Glutamatergic neuron (in vitro differentiated cells): ENCODE measurements at places on chromosomes 11 and 22. TPM values are rescaled to one million over a fixed set of nuclear protein-coding genes. Genes with fewer than 3 reads are reported as not detected.
A peak's percentile ranks its signal among the peaks of the same experiment; 100 is the strongest.

- no peak for DNase-seq
These were observed 11.7 kb downstream of the PHRF1 start for GRCh38 chr11:587978-588380.

The MFRP gene
- total RNA-seq, result not detected

GRCh38 chr11:125685228-125685627 is 4.6 kb upstream of the ACRV1 start:
- DNase-seq, result no peak

GRCh38 chr11:110728883-110729282 is 16.6 kb upstream of the ARHGAP20 start:
- no peak for DNase-seq

DNA sequence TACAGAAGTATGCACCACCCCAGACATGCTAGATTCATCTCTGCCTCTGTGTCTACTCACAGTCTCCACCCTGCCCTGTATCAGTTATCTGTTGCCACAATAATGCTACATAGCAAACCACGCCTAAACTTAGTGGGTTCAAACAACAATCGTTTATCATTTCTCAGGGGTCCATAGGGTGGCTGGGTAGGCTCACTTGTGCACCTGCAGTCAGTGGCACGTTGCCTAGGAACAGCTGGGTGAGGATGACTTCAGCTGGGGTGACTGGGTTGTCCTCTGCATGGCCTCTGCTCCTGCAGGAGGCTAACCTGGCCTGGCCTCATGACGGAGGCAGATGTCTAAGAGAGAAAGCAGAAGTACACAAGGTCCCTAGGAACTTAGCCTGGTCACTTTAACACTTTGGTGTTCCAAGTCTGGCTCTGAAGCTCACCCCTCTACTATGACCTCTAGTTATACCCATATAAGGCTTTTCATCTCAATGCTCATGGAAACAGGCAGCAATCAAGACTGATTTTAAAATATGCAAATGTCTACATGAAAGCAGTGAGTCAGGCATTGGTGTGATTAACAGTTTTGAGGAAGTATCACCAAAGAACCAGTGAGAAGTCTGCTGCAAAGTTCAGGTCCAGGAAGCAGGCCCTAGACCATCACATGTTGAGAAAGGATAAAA is 10.7 kb downstream of the OLFML1 start:
- DNase-seq, result no peak

GRCh38 chr11:44525473-44526252 is 39.8 kb upstream of the CD82 start:
- no peak for DNase-seq

- DNase-seq, result no peak
These were observed 8.5 kb downstream of the MRPL16 start for GRCh38 chr11:59801981-59802638.

The DGCR8 gene
- 93.1 TPM for total RNA-seq

DNA sequence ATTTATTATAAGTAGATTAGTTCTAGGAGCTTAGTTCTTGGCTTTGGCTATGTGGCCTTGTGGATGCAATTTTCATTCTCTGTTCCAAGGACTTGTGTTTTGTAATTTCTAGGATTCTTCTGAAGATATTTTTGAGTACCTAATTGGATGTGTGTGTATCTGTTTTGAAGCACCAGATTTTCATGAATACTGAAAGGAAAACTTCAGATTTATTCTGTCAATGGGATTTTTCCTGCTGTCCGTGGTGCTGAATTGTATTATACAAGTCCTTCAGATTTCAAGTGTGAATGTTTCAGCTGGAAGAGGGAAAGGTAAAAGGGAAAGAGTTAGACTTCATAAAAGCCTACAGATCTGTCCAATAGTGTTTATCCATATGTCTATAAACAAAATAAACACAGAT is 18.2 kb upstream of the SYN3 start:
- no peak for DNase-seq

The C11orf52 gene
- not detected for total RNA-seq

GRCh38 chr22:42814215-42814614 is 42.9 kb downstream of the ARFGAP3 start:
- no peak for DNase-seq

DNA sequence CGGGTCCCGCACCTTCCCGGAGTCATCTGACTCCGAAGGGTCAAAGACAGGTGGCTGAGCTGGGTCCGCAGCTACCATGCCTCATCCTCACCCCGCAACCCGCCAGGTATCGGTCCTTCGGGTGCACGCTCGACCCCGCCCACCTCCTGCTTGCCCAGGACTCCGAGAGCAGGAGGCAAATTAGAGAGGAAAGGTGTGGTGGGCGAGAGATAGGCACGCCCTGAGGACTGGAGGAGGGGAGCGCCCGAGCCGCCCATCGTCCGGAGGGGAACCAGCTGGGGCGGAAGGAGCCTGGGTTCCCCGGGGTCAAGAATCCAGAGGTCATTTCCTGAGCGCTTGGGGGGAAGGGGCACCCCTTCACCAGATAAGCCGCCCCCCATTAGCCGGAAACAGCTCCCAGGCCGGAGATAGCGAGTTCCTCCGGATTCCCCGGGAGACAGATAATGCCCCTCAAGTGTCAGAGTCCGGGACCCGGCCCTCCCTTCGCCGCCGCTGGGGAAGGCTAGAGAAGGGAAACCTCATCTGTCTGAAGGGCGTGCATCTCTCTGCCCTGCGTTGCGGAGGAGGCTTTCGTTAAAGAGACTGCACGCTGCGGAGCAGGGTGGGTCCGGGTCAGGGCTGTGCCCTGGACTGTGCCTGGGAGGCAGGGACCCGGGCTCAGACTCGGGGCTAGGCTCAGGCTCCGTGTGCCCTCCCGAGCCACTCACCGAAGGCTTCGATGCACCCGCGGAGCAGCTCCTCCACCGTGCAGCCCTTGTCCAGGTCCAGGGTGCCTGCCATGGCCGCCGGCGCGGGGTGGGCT is 1.7 kb downstream of the RASGRP2 start:
- DNase-seq, result no peak

DNA sequence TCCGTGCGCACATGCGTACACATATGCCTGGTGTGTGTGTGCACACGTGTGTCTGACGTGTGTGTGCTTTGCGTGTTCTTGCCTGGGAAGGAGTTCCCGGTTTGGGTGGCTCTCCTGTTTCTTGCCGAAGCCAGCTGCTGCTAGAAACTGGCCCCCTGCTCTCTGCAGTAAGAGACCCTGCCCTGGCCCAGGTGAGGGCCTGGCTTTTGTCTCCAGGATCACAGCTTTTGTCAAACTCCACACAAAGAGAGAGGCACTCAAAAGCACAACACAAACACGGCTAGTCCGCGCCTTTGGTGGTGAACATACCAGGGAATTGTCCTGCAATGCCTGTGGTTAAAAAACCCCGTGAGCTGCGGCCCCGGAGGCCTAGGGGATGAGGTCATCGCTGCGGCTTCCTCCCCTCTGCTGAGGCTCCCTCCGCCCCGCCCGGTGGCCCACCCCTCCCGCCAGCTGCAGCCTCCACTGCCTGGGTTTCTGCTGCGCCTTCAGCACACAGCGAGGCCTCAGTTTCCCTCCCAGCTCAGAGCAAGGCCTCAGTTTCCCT is 88.9 kb downstream of the KCNQ1 start:
- peak; percentile 85 for DNase-seq

GRCh38 chr22:30774566-30774965 is 79.9 kb downstream of the OSBP2 start:
- DNase-seq, result no peak

DNA sequence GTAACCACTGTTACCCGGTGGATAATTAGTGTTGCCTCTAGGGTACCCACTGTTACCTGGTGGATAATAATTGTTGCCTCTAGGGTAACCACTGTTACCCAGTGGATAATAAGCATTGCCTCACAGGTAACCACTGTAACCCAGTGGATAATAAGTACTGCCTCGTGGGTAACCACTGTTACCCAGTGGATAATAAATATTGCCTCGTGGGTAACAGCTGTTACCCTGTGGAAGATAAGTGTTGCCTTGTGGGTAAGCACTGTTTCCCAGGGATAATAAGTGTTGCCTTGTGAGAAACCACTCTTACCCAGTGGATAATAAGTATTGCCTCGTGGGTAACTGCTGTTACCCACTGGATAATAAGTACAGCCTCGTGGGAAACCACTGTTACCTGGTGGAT is 9.3 kb upstream of the NXPE4 start:
- no peak for DNase-seq

DNA sequence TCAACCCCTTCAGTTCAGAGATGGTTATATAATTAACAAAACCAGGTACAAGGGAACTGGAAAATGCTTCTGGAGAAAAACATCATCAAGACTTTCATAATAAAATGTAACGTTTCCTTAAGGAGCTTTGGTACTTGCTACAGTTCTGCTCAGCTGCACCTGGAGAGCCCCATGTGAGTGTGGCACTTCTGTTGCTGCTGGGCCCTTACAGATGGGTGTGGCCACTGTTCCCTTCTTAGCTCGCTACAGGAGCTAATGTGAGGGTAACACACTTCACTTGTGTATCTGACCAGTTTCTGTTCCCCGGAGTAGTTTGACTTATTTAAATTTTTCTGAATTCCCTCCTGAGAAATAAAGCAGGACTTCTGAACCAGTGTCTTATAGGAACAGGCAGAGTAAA is 4.0 kb downstream of the POU2AF3 start:
- DNase-seq, result no peak

GRCh38 chr22:19904935-19905334 is 36.6 kb upstream of the COMT start:
- no peak for DNase-seq
